Caco-2 (cell line): ENCODE measurements at places on chromosomes 12 and 14. TPM values are rescaled to one million over a fixed set of nuclear protein-coding genes. Genes with fewer than 3 reads are reported as not detected.

- no peaks in the 10 kb centered on the region for H3K36me3 ChIP-seq
- DNase-seq = no peak
- no peaks in the 10 kb centered on the region for H3K4me1 ChIP-seq
- no peaks in the 10 kb centered on the region for H3K27me3 ChIP-seq
Measured at GRCh38 chr12:8958066-8958465, 8.6 kb upstream of the M6PR start.

DNA sequence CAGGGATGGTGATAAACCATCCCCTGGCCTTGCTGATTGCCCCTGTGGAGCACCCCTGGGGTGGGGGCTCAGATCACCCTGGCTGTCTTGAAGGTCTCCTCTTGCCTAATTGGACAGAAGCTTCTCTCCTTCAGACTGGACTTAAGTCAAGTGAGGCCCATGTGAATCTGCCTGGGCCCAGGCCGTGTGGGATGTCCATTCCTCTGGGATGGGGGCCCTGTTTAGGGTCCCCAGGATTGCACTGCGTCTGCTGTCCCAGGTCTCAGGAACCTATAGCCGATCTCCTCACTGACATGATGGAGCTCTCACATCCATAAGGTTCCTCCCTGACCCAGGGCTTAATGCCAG, 20.2 kb downstream of the SERPINA1 start:
- no peak for DNase-seq
- H3K27me3 ChIP-seq = no peaks in the 10 kb centered on the region
- no peaks in the 10 kb centered on the region for H3K36me3 ChIP-seq
- no peak overlapping the region for H3K27ac ChIP-seq
- no peak overlapping the region for H3K4me3 ChIP-seq
- H3K4me1 ChIP-seq = peaks cover 9% of the 10 kb centered on the region; the same call in 1 of the 2 replicates

DNA sequence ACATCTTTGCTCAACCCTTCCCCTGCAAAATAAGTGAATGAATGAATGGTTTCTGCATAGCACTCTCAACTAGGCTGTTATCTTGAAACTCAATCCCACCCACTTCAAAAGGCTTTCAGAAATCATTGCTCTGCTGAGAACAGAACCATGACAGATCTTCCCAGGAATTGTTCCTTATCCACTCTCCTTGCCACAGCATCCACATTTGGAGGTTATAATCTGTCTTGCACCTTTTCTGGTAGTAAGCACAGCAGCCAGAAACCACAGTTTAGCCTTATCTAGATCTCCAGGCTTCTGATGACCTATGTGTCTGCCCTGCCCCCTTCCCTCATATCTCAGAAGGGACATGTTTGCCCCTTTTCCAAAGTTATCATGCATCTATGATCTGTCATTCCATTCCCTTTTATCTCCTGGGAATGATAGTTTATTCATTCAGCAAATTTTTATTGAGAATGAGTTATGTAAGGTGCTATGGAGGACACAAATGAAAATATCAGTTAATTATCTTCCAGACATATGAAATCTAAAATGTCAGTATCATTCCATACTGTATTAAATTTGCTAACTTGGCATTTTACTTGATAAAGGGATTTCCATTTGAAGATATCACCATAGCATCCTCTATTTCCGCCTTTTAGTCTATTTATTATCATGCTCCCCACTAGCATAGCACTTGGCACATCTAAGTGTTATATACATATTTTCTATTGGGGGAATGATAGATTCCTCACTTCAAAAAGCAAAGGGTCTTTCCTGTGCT, 21.4 kb downstream of the LGR5 start:
- H3K36me3 ChIP-seq = no peaks in the 10 kb centered on the region
- no peak overlapping the region for H3K4me3 ChIP-seq
- no peak overlapping the region for H3K27ac ChIP-seq
- DNase-seq = no peak
- no peaks in the 10 kb centered on the region for H3K27me3 ChIP-seq

DNA sequence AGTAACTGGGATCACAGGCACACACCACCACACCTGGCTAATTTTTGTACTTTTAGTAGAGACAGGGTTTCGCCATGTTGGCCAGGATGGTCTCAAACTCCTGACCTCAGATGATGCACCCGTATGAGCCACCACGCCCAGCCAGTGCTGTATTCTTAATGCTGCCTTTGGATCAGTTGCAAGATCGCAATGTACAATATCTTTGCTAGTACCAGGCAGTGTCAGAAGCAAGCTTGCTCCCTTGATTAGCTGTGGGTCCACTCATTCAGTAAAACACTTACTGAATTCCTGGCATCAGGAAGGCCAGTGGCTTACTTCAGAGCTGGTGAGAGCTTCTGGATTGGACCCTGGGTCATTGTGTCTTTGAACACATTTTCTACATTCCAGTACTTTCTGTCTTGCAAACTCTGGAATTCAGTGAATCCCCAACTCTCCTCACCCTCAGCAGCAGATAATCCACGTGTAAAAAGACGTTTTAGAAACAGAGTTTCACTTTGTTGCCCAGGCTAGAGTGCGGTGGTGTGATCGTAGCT, 1183.7 kb downstream of the AACS start:
- no peak for DNase-seq
- H3K4me3 ChIP-seq = no peak overlapping the region
- H3K36me3 ChIP-seq = no peaks in the 10 kb centered on the region
- H3K27ac ChIP-seq = no peak overlapping the region

DNA sequence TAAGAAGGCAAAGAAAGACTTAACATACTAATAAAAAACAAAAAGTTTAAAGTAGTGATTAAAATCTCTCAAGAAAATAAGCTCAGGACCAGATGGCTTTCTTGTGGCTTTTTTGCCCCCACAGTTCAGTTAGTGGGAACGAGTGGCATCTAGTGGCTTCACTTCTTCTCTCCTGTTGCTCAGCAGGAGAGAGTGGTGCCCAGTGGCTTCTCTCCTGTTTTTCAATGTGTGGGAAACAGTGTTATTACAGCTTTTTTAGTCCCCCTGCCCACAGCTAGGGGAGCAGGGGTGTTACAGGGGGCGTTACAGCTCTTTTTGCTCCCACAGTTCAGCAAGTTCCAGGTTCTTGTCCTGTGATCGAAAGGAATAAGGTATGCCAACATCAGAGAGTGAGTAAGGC, 135.2 kb downstream of the RERGL start:
- H3K27ac ChIP-seq = no peak overlapping the region
- no peaks in the 10 kb centered on the region for H3K27me3 ChIP-seq
- H3K4me3 ChIP-seq = no peak overlapping the region
- H3K4me1 ChIP-seq = no peaks in the 10 kb centered on the region
- no peak for DNase-seq

- H3K4me1 ChIP-seq = no peaks in the 10 kb centered on the region
- H3K36me3 ChIP-seq = no peaks in the 10 kb centered on the region
- H3K27me3 ChIP-seq = no peaks in the 10 kb centered on the region
- H3K4me3 ChIP-seq = no peak overlapping the region
Measured at GRCh38 chr12:33486058-33486457, 46.4 kb upstream of the SYT10 start.

The CHD8 gene
- 84.9 and 89.8 TPM in 2 replicates for total RNA-seq

GRCh38 chr12:118870551-118870950, 110.8 kb upstream of the SRRM4 start:
- no peaks in the 10 kb centered on the region for H3K27me3 ChIP-seq
- H3K36me3 ChIP-seq = no peaks in the 10 kb centered on the region
- no peak for DNase-seq

DNA sequence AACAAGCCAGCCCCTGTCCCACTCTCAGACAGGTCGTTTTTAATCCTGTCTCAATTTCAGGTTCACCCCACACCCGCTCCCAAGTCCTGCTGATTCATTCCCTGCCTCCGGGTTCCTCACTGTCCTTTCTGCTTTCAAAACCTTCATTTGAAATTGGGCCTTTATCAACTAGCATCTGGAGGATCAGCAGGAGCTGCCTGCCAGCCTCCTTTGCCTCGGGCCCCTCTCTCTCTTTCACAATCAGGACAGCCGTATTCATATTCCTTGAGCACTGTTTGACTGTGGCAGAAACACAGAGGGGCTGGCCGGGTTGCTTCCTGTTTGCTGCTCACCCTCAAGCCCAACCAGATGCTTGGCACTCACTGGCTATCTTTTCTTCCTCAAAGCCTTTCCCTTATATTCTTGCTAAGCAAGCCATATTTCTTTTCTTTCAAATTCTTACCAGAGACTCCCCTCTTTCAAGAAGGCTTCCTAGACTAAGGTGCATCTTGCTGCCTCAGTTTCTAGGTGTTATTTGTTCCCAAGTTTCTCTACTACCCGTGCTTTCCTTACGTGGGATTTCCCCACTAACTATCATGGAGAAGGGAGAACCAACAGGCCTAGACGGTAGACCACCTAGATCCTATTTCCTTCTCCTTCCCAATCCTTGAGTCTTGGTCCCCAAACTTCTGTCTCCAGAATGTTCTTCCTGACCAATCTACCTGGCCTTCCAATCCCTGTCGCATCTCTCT, 3.0 kb downstream of the GALNT6 start:
- H3K27me3 ChIP-seq = no peaks in the 10 kb centered on the region
- peaks cover 25% of the 10 kb centered on the region for H3K4me1 ChIP-seq
- H3K4me3 ChIP-seq = no peak overlapping the region

GRCh38 chr14:99670361-99671234, 13.5 kb upstream of the CYP46A1 start:
- DNase-seq = no peak
- no peak overlapping the region for H3K27ac ChIP-seq
- no peak overlapping the region for H3K4me3 ChIP-seq
- peaks cover 7% of the 10 kb centered on the region; the same call in 1 of the 2 replicates for H3K4me1 ChIP-seq
- H3K27me3 ChIP-seq = no peaks in the 10 kb centered on the region
- no peaks in the 10 kb centered on the region for H3K36me3 ChIP-seq

The RBMS2 gene
- total RNA-seq = 32.5 and 39.5 TPM in 2 replicates

DNA sequence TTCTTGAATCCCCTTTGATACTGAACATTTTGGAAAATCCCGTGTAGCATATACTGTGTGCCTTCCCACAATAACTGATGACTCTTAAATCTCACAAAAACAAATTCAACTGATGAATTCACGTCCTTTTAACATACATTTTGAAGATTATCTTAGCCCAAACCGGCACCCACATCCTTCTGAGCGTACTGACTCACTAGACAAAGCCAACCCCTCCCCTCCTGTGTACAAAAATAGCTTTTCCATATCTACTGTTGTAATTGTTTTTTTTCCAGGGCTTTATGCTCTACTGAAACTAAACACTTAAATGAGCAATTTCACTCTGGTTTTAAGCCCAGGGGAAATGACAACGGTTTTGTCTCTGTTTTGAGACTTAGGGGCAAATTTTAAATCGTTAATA, 109.4 kb upstream of the ATF7IP start:
- H3K27me3 ChIP-seq = no peaks in the 10 kb centered on the region
- H3K4me3 ChIP-seq = no peak overlapping the region
- no peaks in the 10 kb centered on the region for H3K36me3 ChIP-seq
- DNase-seq = no peak

DNA sequence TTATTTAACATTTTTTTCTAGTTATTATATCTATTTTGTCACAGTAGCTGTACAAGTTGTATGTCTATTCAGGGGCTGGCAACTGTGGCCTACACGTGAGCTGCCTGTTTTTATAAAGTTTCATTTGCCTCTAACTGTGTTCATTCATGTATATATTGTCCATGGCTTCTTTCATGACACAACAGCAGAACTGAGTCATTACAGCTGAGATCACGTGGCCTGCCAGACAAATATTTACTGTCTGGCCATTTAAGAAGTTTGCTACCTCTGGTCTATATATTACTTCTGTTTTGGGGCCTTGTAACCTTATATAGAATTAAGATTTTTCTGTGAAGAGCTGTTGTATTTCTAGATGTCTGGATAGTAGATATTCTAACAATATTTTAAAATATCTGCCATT, 37.9 kb downstream of the KIAA0586 start:
- H3K27ac ChIP-seq = no peak overlapping the region
- no peaks in the 10 kb centered on the region; the same call in 1 of the 2 replicates for H3K4me1 ChIP-seq
- DNase-seq = no peak

- no peaks in the 10 kb centered on the region for H3K36me3 ChIP-seq
- no peak overlapping the region for H3K27ac ChIP-seq
- H3K27me3 ChIP-seq = no peaks in the 10 kb centered on the region; the same call in 1 of the 2 replicates
- DNase-seq = no peak
- no peak overlapping the region for H3K4me3 ChIP-seq
- no peaks in the 10 kb centered on the region for H3K4me1 ChIP-seq
Measured at GRCh38 chr12:113619202-113619601, 147.5 kb upstream of the LHX5 start.

- no peaks in the 10 kb centered on the region for H3K36me3 ChIP-seq
- H3K4me1 ChIP-seq = peaks cover 15% of the 10 kb centered on the region; the same call in 1 of the 2 replicates
- no peak overlapping the region for H3K4me3 ChIP-seq
- H3K27ac ChIP-seq = no peak overlapping the region
Measured at GRCh38 chr12:64790166-64790565, 31.0 kb upstream of the GNS start.

- no peak for DNase-seq
- H3K4me1 ChIP-seq = no peaks in the 10 kb centered on the region
- H3K36me3 ChIP-seq = no peaks in the 10 kb centered on the region
- H3K4me3 ChIP-seq = no peak overlapping the region
- H3K27ac ChIP-seq = no peak overlapping the region
Measured at GRCh38 chr12:127270193-127270592, 996.8 kb upstream of the TMEM132C start.

- DNase-seq = peak; percentile 63
- no peaks in the 10 kb centered on the region for H3K27me3 ChIP-seq
- no peaks in the 10 kb centered on the region for H3K36me3 ChIP-seq
- peak overlapping the region; percentile 13 for H3K27ac ChIP-seq
- H3K4me3 ChIP-seq = no peak overlapping the region
Measured at GRCh38 chr12:127594351-127594970, 672.5 kb upstream of the TMEM132C start.

DNA sequence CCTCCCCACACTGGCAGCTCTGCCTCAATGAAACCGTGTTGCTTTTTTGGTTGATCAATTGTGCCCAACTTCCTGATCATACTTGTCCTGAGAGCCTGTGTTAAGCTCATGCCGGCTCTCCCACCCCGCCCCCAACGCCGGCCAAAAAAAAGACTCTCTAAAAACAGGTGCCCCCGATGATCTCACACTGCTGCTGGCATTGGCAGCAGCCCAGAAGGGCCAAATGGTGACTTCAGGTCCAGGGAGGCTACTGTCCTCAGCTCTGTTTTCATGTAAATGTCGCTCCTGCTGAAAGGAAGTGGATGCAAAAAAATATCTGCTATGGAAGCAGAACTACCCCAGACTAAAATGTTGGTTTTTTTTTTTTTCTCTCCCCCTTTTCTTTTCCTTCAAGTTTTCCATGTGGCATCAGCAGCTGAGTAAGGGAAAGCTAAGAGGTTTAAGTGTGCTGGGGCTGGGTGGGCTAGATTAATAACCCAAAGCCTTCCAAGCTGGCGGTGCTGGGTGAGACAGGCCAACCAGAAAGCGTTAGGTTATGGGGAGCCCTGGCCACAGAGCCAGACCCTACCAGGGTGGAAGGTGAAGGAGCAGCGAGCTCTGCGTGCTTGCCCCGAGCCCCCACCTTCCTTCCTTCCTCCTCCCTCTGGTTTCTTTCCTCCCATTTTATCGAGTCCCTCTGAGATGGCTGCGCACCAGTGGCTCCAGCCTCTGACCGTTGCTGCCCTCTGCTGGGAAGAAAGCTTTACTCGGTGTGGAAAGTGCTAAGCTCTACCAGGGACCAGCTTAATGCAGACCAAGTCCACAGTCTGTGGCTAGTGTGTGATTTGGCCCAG, 396.1 kb downstream of the NRXN3 start:
- peak; percentile 75 for DNase-seq
- no peak overlapping the region for H3K4me3 ChIP-seq
- H3K4me1 ChIP-seq = no peaks in the 10 kb centered on the region
- no peak overlapping the region for H3K27ac ChIP-seq
- H3K36me3 ChIP-seq = no peaks in the 10 kb centered on the region
